ENCODE measurements at places on chromosomes 2 and 18.

GRCh38 chr18:79064228-79064627 is 5.0 kb upstream of the ATP9B start:
- DNase-seq, result no peak

GRCh38 chr2:43758739-43759138 is 15.1 kb upstream of the DYNC2LI1 start:
- no peak for DNase-seq

GRCh38 chr2:105746177-105747080 is 1.7 kb downstream of the NCK2 start:
- no peak for DNase-seq

DNA sequence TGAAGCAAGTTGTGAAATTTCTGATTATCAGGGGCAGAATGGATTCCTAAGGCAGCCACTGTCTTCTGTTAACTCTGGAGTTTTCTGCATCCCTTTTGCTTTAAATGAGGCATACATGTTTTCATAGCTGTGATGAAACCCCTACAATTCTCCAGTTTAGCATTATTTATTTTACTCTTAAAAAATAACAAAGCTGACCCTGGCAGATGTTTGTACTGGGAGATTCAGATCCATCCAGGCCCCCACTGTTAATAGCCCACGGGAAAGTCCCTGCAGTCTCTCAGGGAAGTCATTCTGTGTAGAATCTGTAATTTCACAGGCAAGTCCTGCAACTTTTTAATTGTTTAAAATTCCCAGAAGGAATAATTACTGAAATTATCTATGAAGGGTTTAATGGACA is 353 bp upstream of the SULT1C4 start:
- no peak for DNase-seq

DNA sequence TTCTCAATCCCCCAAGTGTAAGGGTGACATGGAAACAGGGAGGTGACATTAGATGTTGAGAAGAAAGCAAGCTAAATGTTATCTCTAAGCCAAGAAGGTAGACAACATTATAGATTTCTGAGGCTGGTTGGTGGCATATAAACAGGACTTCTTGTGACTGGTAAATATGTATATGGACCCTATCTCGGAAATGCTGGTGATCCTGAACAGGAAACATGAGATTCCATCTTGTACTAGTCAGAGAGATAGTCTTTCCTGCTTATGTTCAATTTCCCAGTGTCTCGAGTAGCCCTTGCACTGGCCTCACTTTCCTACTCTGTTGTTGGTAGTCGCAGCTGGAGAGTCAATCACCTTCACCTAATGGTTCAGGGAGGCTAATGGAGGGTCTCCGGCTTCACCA is 26.8 kb downstream of the MOGAT1 start:
- DNase-seq, result no peak

DNA sequence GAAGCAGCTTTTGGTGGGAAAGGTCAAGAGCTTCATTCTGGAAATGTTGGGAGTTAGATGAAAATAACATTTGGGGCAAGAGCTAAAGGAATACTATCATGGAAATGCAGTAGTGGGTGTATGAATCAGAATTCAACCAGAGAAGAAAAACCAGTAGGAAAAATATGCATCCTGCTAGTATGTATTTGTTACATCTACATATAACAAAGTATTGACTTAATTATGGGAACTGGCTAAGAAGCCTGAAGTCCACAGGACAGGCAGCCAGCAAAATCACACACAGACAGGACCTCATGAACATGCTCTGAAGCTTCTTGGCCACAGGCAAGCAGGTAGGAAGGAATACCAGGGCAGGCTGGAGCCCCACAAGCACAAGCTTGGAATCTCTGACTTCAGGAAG is 185.8 kb downstream of the FBXO15 start:
- no peak for DNase-seq

DNA sequence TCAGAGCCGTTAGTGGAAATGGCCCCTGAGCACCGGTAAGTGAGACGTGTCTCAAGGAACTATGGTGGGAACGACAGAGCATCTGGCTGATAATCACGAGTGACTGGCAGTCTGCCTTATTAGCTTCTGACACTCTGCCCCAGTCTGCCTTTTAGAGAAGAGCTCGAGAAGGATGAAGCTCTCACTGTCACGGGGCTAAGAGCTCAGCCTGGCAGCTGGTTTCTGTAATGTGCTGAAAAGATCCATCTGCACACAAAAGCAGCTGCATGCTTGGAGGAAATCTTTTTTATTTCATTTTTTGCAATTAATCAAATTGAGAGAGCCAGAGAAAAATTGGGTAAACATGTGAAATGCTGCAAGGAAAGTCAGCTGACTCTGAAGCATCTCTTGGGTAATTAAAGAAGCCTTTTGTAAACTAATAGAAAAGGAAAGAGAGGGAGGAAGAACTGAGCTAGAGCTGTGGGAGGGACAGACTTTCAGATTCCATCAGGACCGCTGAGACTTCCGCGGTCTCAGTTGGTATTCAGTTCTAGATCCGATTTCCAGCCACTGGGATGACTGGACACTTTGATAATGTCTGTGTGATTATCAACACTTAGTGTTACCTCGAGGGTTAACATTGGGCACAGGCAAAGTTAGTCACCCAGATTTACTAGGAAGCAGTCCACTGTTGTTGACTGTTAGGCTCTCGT is 24.4 kb downstream of the MBP start:
- peak; percentile 73 for DNase-seq

GRCh38 chr2:158134655-158135054 is 33.0 kb downstream of the UPP2 start:
- DNase-seq, result no peak

GRCh38 chr2:22442051-22442450 is 942.9 kb upstream of the KLHL29 start:
- peak; percentile 50 for DNase-seq

- DNase-seq, result no peak
Measured at GRCh38 chr2:84317135-84317534, 141.9 kb downstream of the SUCLG1 start.

DNA sequence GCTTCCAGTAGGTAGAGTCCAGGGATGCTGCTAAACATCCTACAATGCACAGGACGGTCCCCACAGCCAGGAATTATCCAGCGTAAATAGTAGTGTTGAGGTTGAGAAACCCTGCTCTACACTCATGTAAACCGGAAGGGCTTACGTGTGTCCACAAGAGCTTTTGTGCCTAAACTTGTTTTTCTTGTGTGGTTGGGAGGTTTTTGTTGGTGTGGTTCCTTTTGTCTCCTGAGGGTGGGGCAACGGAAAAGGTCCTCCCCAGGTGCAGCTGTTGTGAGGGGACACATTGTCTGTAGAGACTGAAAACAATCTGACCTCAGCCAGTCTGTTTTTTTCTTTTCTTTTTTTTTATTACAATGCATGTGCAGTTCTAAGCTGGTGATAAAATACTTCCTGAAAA is 72.7 kb upstream of the MGAT5 start:
- DNase-seq, result no peak

GRCh38 chr2:25044990-25045389 is 3.1 kb downstream of the EFR3B start:
- no peak for DNase-seq

DNA sequence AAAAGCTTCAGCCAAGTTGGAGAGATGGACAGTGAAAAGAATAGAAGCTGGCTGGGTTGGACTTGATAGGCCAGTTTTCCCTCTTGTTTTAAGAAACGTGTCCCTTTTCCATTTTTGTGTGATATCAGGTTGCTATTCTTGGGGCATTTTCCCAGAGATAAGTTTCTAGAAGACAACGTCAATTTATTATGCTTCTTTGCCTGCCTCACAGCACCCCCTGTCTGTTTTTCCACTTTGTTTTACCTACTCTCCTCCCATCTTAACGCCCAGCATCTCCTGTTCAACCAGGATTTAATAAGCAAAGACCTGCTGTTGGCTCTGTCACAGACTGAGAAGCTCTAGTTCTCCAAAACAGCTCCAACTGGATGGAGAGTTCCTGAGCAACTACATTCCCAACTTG is 317.8 kb upstream of the ZNF521 start:
- no peak for DNase-seq

DNA sequence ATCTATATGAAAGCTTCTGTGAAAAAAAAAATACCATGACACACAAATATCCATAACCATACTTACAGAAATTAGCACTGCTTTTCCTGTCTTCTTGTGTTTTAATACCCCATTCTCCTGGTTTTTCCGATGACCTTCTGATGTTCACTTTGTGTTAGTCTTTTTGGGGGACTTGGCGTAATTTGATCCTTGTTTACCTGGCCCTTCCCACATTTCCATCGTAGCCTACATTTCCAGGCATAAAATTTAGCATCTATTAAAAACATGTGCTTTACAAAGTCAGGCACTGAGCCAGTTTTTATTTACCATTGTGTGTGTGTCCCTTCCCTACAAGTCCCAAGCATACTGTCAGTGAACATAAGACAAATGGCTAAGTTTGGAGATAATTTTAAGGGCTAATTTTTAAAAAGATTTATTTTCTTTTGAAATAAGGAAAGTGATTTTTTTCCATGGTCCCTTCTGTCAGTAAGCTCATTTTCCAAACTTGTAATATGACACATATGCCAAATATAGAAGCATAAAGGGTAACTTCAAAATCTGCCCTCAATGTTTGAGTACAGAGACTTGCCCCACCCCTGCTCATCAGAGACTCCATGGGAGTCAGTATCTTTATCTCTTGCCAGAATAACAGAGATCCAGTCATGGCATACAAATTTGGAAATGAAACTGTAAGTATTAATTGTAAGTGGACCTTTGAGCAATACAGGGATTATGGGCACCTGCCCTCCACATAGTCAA is 27.3 kb downstream of the SESTD1 start:
- DNase-seq, result no peak

GRCh38 chr2:123077101-123077500 is 948.0 kb upstream of the CNTNAP5 start:
- DNase-seq, result no peak

GRCh38 chr18:61702007-61702406 is 190.8 kb downstream of the RNF152 start:
- no peak for DNase-seq

GRCh38 chr18:35972197-35973000 is at the start of gene RMP24:
Gene RMP24, plus strand, starts transcription at chr18:35972679.
- peak; percentile 78 for DNase-seq

- DNase-seq, result no peak
Measured at GRCh38 chr2:141399270-141399669, 731.5 kb downstream of the LRP1B start.
